ENCODE measurements at places on chromosomes 5 and 9. TPM values are rescaled to one million over a fixed set of nuclear protein-coding genes. Genes with fewer than 3 reads are reported as not detected.

Gene PCDHGA7
- 0.95 TPM for total RNA-seq

Gene ZNF618
- total RNA-seq, result 15.8 TPM

Gene EFCAB9
- total RNA-seq, result not detected

Gene KIAA0825
- 0.99 TPM for total RNA-seq

Gene RAB3C
- 0.14 TPM for total RNA-seq

Gene PLGRKT
- 8.2 TPM for total RNA-seq

Gene SEMA5A
- 0.04 TPM for total RNA-seq

Gene PSMB7
- 260 TPM for total RNA-seq

Gene ADAMTS16
- not detected for total RNA-seq

Gene NUTM2G
- not detected for total RNA-seq

Gene NUP214
- 12.2 TPM for total RNA-seq

GRCh38 chr5:132528866-132529634, 14.3 kb downstream of the IL5 start:
- no peak for DNase-seq

- no peak for DNase-seq
Observed at GRCh38 chr5:56715986-56716385, 99.4 kb upstream of the MAP3K1 start.

DNA sequence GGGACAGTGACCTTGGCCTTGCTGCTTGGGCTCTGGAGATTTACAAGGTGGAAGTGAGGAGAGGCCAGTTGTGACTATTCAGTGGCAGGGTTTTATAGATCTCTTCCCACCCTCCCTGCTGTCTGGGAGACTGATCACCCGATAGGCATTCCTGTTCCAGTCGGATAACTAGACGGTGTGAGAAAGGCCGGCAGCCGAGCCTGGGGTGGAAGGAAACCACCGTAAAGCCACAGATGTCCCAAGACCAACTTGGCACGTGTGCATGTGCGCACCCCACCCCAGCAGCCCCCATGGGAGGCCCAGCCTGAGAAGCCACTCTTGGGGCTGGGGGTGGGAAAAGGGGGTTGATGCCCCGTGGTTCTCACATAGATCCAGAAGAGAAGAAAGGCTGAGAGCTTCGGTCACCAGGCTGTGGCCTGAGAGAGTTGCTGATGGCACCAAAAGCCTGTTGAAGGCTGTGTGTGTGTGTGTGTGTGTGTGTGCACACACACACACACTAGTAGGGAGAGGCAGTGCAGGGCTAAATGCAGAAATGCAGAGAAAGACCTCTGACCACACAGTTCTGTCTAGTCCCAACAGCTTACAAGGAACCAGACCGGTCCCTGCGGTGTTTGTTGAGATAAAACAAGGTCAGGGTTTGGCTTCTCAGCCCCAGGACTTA, 225.8 kb downstream of the FANCC start:
- DNase-seq, result no peak

GRCh38 chr5:160186480-160186879, 42.8 kb upstream of the FABP6 start:
- no peak for DNase-seq

DNA sequence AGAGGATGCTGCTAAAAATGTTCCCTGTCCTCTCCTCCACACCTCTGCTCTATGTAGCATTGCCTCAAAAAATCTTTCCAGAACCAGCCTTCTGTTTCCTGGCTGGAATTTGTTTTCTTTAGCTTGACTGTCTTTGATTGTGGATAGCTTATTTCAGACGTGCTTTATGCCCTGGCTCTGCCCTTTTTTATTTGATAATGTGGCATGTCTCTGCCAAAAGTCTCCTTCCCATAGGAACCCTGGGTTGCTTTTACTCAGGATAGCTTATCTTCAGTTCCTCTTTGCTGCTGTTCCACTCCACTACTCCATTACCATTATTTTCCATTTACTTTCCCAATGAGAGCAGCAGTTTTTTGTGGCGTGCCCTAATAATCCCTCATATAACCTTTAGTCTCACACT, 885 bp upstream of the TMEM252 start:
- no peak for DNase-seq

GRCh38 chr9:134557331-134557730, 84.3 kb upstream of the COL5A1 start:
- DNase-seq, result no peak

GRCh38 chr9:132946211-132946610, 1.8 kb upstream of the TSC1 start:
- DNase-seq, result no peak

- DNase-seq, result no peak
Observed at GRCh38 chr5:132009706-132010405, 1.6 kb downstream of the ACSL6 start.

DNA sequence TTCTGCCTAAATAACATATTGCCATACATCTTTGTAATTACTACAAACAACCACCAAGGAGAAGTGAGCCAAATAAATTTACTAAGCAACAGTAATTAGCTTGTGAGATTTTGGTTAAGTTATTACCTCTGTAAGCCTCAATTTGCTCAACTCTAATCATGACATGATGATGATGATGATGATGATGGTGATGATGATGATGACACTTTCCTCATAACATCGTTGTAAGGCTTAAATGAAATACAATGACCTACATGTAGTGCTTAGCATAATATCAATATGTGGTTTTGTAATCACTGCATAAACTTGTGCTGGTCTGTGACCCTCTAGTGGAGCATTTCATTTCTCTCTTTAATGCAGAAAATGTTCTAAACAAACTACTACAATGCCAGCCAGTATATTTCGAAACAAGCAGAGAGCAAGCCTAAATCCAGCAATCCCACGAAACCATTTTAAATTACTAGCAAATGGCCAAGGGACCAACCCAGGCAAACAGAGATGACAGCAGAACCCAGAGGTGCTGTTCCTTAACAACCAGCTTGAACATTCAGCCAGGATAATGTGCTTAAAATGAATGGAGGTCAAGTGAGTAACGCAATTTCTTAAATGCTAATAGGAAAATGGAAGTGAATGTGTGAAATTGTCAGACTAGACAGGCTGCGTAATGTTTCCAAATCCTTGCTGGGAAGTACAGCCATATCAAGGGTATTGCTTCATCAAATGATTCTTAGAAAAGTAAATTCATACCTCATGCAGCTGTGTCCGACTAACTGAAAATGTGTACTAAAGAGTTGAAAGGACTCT, 281.9 kb upstream of the PUM3 start:
- DNase-seq, result no peak

- no peak for DNase-seq
Observed at GRCh38 chr9:85631809-85632208, 109.9 kb downstream of the AGTPBP1 start.

DNA sequence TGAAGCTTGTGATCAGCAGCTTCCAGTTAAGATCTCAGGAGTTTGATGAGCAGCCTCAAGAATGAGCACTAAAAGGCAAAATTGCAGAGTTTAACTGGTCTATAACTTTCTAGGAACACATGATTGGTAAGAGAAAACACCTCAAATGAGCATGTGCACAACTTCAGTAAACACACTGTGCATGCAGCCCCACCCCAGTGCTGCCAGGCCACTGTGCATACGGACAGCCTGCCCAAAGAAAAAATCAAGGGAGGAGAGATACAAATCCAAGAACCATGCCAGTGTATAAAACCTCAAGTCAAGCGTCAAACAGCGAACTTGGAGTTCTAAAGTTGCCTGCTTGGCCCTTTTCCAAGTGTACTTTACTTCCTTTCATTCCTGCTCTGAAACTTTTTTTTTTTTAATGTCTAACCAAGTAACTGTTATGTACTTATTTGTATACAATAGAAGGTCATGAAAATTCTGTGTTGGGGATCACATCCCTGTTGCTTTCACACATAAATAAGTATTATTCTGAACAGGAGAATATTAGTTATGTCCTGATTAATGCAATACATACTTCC, 125.6 kb upstream of the TSLP start:
- DNase-seq, result no peak

GRCh38 chr9:91117959-91118703, 243.6 kb downstream of the AUH start:
- DNase-seq, result no peak

DNA sequence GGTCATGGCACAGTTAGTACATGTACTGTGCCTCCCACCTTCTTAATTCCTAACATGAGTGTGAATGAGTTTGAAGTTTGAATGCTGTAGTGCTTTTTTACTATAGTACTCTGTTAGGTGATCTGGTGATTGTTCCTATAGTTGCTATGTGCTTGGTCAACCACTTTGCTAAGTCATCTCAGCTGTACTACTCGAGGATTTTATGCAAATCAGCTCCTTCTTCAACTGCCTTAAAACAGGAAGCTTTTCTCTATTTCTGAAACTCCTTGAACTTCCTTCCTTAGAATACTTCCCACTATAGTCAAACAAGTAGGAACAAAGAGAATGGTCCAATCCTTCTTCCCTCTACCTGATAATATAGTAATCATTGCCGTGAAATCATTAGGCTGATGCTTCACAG, 219.6 kb downstream of the CTNND2 start:
- DNase-seq, result no peak

DNA sequence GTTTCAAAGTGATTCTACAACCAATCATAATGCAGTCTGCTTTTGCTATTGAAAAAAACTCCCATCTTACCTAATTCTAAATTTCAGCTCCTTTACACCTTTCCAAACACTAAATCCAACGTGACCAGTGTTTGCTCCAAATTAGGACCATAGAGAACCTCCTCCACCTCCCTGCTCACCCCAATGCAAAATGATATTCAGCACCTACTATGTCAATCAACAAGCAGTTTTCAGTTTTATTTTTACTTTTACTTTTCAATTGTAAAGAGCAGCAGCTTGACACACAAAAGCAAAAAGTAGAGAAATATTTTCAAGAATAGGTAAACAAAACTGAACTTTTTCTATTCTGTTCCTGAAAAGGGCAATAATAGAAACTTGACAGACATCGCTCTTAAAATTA, 3.4 kb downstream of the FAM13B start:
- DNase-seq, result no peak

DNA sequence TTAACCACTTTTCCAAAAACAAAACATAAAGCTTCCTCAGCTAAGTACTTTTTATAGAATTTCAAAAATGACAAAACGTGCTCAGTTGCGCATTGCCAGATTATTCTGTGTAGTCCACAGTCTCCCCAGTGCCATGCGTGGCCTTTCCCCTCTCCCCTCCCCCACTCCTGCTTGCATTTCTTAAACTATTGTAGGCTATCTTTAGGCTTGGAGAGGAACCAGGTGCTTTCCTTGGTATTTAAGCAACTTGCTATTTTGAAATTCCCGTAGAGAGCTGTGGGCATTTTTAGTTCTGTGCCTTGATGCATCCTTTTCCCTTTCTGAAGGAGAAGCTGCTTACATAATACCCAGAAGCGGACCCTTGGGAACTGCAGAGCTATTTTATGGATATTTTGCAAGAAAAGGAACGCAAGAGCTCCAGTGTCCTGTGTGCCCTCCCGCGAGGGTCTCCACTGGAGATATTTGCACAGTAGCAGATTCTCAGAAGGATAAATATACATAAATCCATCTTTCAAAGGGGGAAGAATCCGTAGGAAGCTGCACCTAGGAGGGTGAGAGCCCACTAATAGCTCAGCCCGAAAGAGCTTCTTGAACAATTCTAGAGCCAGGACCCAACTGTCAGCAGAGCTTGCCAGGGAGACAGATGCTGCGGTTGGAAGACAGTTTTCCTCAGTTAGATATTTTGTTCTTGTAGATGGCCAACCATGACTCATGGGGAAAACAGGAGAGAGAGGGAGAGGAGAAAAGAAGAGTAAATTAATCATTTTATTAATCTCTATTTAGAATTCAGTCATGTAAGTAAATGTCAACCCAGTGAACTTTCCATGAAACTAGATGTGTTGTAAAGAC, 1298.3 kb upstream of the WWC1 start:
- no peak for DNase-seq
